Stimulated activated naive CD8-positive, alpha-beta T cell treated with anti-CD3 and anti-CD28 coated beads, Interleukin-15, amount 100 ng/mL, for 72 hours (primary cell): ENCODE measurements at places on chromosomes 6 and 20.
A peak's percentile ranks its signal among the peaks of the same experiment; 100 is the strongest.

DNA sequence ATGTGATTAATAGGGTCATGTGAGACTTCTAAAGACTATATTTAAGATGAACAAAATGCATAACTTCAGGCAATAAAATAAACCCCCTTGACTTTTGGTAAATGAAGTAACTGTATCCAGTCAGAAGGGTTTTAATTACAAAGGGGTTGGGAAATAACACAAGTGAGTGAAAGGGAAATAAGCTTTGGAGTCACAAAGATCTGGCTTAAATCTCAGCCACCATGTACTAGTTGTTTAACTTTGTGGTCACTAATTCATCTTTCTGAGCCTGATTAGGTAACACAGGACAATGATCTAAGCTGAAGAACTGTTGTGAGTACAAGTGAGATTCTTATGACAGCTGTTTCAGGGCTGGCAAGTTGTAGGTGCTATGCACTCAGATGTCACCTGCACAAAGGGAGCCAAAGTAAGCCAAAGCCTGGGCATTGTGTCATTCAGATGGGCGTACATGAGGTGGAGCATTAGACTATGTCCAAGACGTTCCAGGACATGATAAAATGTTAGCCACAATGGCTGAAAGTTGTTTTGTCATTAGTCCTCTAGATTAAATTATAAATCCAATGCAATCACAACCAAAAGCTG is 13.8 kb downstream of the TOMM34 start:
- DNase-seq, result no peak

- no peak for DNase-seq
These were observed 6.4 kb downstream of the HINT3 start for GRCh38 chr6:125962900-125963497.

GRCh38 chr6:137530404-137530803 is 36.2 kb upstream of the OLIG3 start:
- no peak for DNase-seq

DNA sequence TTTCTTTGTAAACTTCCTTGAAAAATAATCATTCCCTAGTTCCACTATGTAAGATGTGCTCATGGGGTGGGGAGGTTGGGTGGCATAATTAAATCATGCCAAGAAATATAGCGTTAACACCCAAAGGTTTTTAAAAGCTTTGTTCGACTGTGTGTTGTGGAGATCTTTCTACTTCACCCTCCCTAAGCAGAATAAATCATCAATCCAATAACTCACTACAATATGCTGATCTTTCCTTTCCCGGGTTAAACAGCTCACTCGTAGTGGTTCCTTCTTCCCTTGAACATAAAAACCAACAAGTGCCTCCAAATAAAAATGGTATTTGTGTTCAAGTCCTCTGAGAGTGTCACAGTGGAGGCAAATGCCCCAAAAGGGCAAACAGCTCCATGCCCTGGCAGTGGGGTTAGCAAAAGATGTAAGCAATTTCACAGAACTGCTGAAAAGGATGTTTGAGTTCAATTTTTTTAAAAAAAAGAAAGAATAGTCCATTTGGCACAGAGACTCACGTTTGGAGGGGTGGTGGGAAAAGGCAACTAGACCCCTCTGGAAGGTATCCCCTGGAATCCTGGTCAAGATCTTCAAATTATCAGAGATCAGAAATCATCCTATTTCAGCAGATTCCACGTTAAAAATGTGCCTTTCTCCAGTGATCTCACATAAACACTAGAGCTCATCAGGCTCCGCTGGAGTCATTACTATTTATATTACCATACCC is 99.1 kb downstream of the TFAP2A start:
- DNase-seq, result no peak

DNA sequence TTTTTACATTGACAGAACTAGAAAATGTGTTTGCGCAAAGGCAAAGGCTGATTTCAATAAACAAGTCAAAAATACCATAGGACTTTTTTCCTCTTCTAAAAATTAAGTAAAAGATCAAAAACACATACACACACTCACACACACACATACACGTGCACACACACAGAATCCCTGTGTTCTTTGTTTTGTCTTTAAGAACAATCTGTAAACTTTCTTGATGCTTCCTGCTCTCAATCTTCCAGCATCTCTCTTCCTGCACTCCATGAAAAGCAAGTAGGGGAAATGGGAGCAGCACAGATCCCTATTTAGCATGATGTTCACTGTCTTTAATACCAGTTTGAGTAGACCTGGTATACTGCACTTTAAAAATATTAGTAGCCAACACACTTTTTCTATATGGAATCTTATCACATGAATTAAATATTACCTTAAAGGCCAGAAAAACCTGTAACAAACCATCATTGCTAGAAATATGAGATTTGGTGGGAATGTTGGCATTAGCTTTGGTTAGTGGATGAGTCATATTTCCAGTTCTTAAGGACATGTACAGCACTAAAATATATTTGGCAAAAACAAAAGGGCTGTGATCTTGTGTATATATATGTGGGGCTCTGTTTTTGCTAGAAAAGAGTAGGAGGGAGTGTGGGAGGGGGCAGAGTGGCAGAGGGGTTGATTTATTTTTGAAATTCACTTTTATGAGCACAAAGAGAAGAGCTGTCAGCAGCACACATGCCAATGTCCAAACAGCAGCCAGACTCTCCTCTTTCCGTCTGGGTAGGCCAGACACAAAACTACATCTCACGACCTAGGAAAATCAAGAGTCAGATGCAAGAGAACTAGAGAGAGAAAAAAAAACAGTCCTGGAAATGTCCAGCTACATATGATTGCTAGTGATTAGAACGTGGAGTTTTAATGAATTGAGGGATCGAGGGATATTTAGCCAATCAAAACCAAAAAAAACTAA is 4.6 kb downstream of the PTPRK start:
- no peak for DNase-seq

DNA sequence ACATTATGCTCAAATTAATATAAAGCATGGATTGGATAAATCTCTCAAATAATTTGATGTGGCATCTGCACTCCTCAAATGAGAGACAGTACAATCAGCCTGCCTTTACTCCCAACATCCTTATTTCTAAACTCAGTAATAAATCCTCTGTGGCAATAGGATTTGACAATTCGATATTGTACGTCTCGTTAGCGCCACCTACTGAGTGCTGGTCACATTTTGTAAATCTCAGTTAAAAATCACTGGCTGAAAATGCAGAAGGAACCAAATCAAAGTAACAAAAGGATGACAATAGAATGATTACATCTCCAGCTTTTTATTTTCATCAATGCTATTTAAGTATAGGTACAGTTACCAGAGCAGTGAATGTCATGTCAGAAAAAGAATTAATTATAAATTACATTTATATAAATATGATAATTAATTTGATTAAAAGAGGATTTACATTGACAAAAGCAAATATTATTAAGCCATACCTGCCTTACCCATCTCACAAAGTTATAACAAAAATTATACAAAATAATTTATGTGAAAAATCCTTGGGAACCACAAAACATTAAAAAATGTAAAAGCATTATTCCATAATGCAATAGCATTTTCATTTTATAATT is 20.2 kb upstream of the GJE1 start:
- peak; percentile 50 for DNase-seq

DNA sequence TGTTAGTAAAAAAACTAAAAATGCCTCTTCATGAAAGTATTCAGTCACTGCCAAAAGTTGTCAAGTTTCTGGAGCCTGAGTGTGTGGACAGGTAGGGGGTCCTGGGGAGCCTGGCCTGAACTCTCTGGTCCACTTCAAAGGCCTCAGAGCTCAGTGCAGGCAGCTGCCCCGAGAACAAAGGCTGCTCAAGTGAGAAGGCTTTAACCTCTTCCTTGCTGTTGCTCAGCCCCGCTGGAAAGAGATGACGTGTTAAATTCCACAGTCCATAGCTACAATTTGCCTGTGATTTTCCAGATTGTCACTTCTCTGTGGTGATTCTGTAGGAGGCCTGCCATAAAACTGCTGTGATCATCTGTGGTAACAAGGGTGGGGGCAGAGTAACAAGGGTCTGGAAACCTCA is 96.9 kb downstream of the FAM120B start:
- no peak for DNase-seq

- no peak for DNase-seq
These were observed 81.2 kb downstream of the KCNQ5 start for GRCh38 chr6:72703093-72703492.

DNA sequence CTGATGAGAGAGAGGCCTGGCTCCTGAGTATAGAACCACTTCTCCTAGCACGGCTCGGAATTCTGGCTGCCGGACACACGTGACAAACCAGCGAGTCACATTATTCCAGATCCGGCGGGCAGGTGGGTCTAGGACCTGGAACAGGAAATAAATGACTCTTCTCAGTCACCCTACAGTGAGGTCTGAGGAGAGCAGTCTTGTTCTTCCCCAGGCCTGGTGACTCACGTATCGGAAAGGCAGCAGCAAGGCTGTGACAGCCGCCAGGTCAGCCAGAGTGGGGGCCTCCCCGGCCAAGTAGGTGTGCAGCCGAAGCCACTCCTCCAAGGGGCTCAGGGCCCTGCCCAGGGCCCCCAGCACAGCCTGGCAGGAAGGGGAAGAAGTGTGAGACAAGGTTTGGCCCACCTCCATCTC is 2.8 kb downstream of the VARS1 start:
- DNase-seq, result no peak

DNA sequence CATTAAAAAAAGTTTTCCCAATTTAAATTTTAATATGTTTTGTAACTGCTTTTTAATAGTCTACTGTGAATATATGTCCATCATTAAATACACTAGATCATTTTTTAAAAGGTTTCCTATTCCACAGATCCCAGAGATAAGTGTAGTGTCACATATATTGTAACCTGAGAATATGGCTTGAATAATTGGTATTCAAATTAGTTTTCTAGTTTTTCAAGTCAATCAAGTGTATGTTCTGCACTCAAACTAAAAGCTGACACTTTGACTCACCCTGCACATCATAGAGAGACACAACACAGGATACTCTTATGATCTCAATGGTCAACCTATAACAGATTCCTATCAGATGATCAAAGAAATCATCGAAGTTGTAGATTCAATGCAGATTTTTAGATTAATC is 49.1 kb downstream of the ZHX3 start:
- DNase-seq, result no peak

GRCh38 chr6:107060704-107061103 is 32.7 kb downstream of the MTRES1 start:
- no peak for DNase-seq

- DNase-seq, result peak; percentile 100
These were observed at the start of gene ATG5 for GRCh38 chr6:106325336-106326178. Gene ATG5 (minus strand): TSS chr6:106325760. CDS start chr6:106316208, 9,552 bp downstream.

GRCh38 chr6:120899932-120900331 is 434.3 kb downstream of the TBC1D32 start:
- no peak for DNase-seq

- no peak for DNase-seq
These were observed 4.0 kb downstream of the PKIG start for GRCh38 chr20:44586289-44586911.

DNA sequence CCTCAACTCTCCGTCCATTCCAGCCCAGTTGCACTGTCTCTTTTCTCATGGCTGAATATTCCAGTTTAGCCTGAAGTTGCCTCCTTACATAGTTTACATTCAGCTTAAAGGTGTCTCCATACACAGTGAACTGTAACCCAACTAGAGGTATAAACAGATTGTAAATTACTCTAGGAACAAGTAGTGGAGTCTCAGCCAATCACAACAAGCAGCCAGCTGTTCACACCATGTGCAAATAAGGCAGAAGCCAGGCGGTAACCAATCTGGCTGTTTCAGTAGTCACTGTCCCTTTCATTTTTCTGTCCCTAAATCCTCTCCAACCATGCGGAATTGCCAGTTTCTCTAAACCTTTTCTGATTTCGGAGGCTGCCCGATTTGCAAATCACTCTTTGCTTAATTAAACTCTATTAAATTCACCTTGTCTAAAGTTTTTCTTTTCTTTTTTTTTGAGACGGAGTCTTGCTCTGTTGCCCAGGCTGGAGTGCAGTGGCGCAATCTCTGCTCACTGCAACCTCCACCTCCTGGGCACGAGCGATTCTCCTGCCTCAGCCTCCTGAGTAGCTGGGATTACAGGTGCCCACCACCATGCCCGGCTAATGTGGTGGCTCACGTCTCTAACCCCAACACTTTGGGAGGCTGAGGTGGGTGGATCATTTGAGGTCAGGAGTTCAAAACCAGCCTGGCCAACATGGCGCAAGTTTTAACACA is 37.6 kb upstream of the GFOD1 start:
- no peak for DNase-seq

- peak; percentile 62 for DNase-seq
These were observed 36.5 kb upstream of the MLN start for GRCh38 chr6:33840048-33840926.
